RKO (cell line): ENCODE measurements at places on chromosomes 2 and 18.

- no peak for DNase-seq
Observed at GRCh38 chr2:216829533-216829932, 30.3 kb downstream of the TNP1 start.

GRCh38 chr2:183214680-183215079 is 90.4 kb downstream of the NUP35 start:
- no peak for DNase-seq

- DNase-seq = no peak
Observed at GRCh38 chr2:127079358-127079920, 27.5 kb downstream of the BIN1 start.

DNA sequence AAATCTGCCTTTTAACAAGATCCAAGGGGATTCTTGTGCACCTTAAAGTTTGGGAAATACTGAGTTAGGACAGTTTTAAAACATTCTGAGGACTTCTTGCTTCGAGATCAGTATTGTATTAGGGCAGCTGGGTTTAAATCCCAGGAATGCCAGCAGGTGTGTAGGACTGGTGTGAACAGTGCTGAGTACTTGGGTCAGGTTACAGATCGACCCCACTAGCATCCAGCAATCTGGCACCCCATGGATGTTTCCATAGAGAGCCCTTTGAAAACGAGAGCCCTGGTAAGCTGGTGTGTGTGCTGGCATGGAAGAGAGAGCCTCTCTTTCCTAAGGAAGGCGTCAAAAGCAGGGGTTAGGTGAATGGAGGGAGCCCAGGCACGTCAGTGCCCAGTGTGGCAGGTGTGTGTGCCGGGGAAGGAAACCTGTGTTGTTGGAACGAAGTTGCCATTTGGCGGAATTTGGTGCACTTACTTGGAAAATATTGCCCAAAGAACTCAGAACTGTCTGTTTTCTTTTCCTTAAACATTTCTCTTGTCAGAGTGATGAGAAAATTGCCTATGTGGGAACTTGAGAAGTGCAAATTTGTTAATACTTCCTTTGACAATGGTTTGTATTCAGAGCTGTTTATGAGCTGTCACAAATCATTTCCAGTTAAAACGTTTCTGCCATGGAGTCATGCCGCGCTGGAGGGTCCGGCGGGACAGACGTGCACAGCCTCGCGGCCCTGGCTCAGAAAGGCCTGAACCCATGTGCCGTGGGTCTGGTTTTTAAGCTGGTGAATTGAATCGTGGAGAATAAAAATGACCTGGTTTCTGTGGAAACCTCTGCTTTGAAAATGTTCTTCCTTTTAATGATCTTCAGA is 38.1 kb downstream of the LDLRAD4 start:
- DNase-seq = no peak

DNA sequence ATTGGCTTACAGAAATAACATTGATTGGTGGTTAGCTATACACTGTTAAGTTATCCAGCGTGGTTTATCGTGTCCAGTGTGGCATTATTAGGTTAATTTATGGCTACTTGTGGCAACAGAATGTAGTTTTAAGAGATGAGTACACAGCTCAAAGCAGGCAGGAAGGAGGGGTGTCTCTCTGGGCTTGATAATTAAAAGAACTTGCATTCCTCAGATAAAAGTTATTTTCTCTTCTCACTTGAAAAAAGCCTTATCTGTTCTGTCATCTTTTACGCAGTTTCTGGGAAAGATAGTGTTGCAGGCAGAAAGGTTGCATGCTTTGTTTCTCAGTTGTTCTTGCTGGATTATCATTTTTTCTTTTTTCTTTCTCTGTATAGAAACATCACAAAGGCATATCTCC is 154.4 kb upstream of the COL3A1 start:
- DNase-seq = no peak

- no peak for DNase-seq
Observed at GRCh38 chr2:15840148-15840547, 100.2 kb upstream of the MYCN start.

GRCh38 chr2:233026198-233026813 is 6.2 kb upstream of the NEU2 start:
- DNase-seq = no peak

DNA sequence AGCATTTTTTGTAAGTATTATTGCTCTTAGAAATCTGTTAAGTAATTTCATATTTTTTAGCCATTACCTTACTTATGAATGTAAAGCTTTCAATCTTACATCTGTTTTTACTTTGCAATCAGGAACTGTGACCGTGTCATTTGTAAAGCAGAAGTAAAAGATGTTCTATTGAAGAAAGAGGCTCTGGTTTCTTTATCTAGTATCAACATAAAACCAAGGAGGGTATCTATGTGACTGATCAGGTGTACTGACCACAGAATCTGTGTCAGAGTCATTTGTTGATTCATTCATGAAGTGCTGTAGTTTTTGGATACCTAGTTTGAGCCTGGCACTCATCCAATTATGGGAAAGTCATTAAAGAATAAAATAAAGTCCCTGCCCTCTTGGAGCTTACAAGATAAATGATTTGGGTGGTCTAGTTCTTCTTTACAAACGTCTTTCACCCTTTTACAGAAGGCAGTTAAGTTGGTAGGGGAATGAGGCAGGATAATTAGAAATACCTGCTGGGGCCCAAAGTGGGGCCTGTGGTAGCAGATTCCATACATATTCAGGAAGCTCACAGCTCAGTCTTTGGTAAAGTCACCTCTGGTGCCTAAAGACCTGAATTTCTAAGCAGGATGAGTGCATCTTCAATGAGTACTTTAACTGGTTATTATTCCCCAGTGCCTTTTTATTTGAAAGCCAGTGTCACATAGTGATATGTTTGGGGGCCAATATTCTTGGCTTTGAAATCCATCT is 260.6 kb upstream of the NT5C1B start:
- DNase-seq = no peak

DNA sequence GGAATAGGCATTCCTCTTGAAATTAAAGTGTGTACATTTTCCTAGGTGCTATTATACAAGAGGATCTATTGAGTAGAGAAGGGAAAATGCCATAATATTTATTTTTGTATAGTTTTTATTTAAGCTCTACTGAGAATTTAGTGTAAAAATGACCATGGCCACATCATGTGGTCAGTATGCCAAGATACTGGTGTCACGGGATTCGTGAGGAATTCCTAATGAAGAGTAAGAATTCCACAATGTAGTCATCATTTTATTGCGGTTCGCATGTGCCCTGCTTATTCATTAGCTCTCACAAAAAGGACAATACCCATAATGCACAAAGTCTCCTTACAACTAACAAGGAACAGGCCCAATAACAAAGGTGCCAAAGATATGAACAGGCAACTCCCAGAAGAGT is 39.3 kb upstream of the PARD3B start:
- DNase-seq = peak; percentile 39

GRCh38 chr2:96876269-96877041 is 6.6 kb upstream of the SEMA4C start:
- DNase-seq = no peak

- DNase-seq = peak; percentile 16
Observed at GRCh38 chr2:239970004-239970623, 55.0 kb downstream of the NDUFA10 start.

DNA sequence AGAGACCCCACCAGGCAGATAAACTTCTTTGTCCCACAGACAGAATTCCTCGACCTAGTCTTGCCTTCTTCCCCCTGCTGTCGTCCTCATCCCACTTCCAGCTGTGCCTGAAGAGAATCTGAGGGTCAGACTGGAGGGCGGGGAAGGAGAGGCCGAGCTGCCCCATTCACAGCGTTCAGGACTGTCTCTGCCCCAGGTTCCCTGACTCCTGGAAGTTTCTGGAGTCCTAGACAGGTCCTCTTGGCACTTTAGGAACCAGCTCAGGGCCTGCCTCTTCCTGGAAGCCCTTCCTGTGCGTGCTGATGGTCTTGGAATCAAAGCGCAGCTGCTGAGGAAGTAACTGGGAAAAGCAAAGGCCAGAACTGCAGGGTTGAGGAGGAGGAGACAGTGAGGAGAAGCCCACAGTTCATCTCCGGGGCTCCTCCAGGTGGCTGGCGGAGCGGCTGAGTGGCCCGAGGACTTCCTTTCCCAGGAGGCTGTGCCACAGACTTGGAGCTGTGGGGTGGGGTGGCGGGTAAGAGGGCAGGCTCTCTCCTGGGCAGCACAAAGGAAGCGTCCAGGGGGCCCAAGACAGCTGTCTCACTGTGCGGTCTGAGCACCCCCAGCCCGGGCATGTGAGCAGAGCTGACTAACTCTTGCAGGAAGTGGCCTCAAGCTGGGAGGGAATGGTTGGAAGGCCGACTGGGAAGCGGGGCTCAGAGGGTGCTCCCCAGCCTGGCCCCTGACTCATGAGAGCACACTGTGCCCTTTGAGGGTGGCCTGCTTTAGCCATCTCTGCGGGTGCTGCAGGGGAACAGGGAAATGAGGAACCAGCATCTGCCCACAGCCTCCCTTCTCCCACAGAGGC is 39.5 kb downstream of the SDC1 start:
- peak; percentile 15 for DNase-seq

DNA sequence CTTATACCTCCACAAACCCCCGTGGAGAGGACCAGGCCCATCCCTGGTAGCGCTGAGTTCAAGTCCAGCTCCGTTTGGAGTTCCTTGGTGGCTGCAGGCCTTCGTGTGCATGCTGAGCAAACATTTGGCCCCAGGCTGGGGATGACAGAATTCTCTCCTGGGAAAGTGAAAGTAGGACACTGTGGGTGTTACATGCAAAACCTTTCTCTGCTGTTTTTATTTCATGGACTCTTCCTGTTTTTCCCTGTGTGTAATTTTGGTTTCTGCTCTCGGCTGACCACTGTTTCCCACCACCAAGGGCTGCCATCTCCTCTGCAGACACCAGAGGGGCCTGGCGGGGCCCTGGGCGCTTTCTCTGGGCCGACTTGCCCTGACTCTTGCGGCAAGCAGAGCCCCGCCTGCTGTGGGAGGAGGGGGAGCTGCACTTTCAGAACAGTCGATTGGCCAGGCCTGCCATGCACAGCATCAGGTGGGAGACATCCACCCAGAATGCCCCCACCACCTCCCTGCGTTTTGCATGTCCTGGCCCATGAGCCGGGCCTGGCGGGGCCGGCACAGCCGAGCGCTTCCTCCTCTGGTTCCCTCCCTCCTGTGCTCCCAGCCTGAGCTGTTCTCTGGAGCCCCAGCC is 102.4 kb downstream of the CABLES1 start:
- no peak for DNase-seq

DNA sequence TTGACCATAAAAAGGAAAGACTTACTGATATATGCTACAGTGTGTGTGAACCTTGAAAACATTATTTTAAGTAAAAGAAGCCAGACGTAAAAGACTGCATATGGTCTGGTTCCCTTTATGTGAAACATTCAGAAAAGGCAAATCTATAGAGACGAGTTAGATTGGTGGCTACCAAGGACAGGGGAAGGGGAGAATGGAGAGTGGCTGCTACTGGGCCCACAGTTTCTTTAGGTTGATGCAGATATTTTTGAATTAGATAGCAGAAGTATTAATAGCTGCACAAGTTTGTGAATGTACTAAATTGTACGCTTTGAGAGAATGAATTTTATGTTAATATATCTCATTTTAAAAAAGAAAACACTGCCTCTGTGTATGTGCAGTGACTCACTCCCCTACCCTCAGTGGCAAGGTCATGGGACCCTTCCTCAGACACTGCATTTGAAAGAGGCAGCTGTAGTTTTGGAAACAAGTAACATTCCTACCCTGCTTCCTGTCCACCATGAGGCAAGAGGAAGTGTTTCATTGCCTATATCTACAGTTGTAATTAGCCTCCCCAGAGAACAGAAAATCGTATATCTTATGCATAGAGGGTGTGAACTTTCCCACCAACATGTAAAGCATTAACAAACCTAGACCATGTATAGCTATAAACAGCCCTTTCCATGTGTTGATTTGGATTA is 29.8 kb upstream of the ARMC9 start:
- DNase-seq = no peak
